IMR-90 (cell line): ENCODE measurements at places on chromosomes 2 and 18. TPM values are rescaled to one million over a fixed set of nuclear protein-coding genes. Genes with fewer than 3 reads are reported as not detected.

DNA sequence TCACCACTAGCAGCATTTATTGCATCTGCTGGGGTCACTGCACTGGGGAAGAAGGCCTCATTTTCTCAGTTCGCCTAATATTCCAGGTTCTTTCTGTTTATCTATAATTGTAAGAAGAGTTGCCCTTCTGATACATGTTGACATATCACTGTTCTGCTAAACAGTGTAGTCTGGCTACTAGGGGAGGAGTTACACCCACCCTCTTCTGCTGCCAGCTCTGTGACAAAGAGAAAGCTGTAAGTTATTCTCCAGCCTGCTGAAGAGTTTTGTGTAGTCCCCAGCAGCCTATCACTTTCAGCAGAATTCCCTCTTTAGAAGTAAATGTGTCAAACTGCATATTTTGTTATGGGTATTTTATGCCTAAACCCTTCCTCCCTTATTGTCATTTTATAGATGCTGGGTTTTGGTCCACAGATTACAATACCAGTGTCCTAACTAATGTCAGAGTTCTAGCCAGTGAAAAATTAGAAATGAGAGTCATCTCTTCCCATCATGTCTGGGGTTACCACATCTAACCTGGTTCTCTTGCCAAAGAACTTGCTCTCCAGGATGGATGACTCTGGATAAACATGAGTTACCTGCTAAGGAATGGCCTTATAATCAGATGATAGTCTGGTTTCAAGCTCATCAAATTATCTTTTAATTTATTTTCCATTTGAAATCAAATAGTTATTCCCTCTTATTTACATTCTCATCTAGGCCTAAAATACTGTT lies 5.6 kb upstream of the MBOAT2 start:
- no peak overlapping the region for H3K27ac ChIP-seq
- H3K4me3 ChIP-seq: no peak overlapping the region
- no peaks in the 10 kb centered on the region for H3K36me3 ChIP-seq
- no peak for DNase-seq
- peaks cover 8% of the 10 kb centered on the region for H3K4me1 ChIP-seq

The HTR2B gene
- 0.56 and 0.72 TPM in 2 replicates for total RNA-seq

The EN1 gene
- not detected in 2 replicates for total RNA-seq

- no peaks in the 10 kb centered on the region for H3K27me3 ChIP-seq
- DNase-seq: no peak
- no peaks in the 10 kb centered on the region for H3K4me1 ChIP-seq
- peak overlapping the region; percentile 72 for H3K4me3 ChIP-seq
Measured at GRCh38 chr2:24971286-24971535, 544 bp downstream of the DNAJC27 start.

DNA sequence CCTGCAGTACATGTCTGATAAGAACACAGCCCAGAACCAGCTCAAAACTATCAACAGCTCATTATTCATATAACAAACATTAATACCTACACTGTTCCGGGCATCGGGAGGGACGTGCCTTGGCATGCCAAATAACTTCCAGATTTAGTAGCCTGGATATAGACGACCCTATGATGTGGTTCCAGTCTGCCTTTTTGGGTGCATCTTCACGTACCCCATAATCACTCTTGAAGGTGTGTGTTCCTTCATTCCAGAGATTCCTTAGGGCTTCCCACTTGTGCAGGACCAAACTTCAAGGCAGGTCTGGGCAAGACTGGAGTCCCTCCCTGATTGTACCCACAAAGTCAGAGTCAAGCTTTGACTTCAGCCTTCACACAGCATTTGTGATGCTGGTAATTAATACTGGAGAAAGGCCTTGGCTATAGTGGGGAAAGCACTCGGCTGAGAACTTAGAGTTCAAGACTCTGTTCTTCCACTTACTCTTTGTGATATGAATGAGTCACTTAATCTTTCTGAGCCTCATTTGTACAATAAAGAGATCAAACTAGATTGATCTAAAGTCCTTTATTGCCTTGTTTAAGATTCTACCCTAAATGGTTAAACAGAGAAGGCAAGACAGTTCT lies 27.7 kb upstream of the SPATS2L start:
- H3K4me3 ChIP-seq: no peak overlapping the region
- H3K36me3 ChIP-seq: no peaks in the 10 kb centered on the region
- no peak for DNase-seq
- H3K27ac ChIP-seq: no peak overlapping the region
- no peaks in the 10 kb centered on the region; the same call in 1 of the 2 replicates for H3K4me1 ChIP-seq
- H3K27me3 ChIP-seq: no peaks in the 10 kb centered on the region
